Stimulated activated CD4-positive, alpha-beta T cell treated with anti-CD3 and anti-CD28 coated beads, Interleukin-12 subunit alpha, Interleukin-12 subunit beta, amount 100 ng/mL, for 48 hours (primary cell): ENCODE measurements at places on chromosomes 7 and 10.

- DNase-seq, result no peak
Observed at GRCh38 chr10:228366-228765, 93.1 kb downstream of the ZMYND11 start.

- DNase-seq, result no peak
Observed at GRCh38 chr7:99106411-99106810, 37.5 kb downstream of the SMURF1 start.

- DNase-seq, result no peak
Observed at GRCh38 chr7:152911922-152912321, 152.4 kb downstream of the ACTR3B start.

GRCh38 chr10:78165617-78166016 lies 132.0 kb downstream of the RPS24 start:
- DNase-seq, result no peak

GRCh38 chr10:101624526-101625102 lies 36.5 kb downstream of the DPCD start:
- no peak for DNase-seq

GRCh38 chr7:143248761-143249354 lies 14.4 kb upstream of the GSTK1 start:
- no peak for DNase-seq

DNA sequence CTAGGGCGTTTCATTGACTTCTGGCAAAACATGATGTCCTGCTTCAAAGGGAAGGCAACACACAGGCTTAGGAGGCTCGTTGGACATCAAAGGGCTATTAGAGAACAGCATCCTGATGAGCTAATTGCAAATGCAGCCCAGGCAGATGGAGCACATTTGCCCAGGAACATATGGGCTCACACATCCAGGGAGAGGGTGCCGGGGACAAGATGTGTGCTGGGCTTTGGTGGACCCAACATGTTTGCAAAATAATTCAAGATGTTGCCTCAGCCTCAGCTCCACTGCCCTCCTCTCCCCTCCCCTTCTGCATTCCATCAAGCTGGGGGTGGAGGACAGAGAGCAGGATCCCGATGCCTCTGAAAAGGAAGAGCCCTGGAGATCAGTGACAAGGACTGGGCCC lies 217.1 kb upstream of the ZMIZ1 start:
- no peak for DNase-seq

DNA sequence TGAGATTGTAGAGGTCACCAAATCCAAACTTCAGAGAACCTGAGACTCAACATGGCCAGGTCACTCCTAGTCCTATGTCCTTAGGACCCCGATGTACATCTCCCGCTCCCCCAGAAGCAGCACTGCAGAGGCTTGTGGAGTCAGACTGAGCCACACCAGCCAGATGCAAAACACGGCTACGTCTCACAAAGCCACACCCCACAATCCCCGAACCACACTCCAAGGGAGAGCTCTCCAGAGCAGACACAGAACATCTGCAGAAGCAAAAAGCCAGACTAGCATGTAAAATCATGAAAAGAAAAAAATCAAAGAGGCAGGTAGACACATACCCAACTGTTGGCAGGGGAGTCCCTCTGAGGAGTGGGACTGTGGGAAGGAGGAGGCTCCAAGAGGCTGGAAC lies 104.9 kb downstream of the CTBP2 start:
- no peak for DNase-seq

- no peak for DNase-seq
Observed at GRCh38 chr10:66234872-66235271, 691.0 kb upstream of the LRRTM3 start.

DNA sequence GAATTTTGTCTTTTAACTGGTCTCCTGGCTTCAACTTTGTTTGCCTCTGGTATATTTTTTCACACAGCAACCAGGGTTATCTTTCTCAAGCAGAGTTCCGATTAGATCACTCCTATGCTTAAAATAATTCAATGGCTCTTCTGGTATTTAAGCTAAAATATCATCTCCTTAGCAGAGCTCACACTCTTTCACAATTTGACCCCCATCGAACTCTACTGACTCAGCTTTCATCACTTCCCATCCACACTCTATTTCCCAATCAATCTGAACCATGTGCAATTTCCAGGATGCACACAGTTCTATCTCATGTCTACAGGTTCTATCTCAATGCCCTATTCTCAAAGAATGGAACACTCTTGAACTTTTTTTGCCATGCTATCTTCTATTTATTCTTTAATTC lies 809.5 kb downstream of the GRID1 start:
- no peak for DNase-seq

- no peak for DNase-seq
Observed at GRCh38 chr7:80999771-81000170, 80.9 kb upstream of the SEMA3C start.

DNA sequence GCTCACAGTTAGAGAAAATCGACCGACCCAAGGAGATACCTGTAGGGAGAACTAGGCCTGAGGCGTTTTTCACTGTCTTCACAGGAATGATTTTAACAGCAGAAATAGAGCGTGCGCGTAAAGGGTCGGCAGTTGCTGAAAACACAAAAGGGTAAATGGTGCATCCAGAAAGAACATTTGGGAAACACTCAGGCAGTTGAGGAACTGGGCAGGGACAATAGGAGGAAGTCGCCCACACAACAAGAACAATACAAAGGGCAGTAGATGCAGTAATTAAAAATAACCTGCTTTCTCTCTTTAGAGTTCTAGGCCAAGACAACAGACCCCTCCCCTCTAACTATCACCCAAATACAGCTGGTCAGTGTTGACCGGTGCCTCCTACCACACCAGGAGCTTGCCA lies 126.6 kb downstream of the SORBS1 start:
- DNase-seq, result no peak

DNA sequence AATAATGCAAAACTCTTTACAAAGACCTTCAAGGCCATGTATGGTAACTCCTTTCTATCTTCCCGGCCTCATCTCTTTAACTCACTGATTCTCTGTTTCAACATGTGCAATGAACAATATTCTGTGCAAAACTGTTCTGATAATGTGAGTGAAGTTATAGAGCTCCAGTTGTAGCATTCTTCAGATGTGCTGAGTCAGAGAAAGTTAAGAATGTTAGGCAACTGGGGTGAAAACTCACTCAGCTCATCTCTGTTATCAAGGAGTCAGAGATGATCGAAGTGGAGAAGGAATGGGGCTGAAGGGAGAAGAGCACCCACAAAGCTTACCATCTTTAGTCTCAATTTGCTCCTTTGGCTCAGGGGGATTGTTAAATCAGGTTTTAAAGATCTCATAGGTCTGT lies 344.7 kb upstream of the NPSR1 start:
- no peak for DNase-seq

- no peak for DNase-seq
Observed at GRCh38 chr10:124629415-124629814, 114.8 kb downstream of the FAM53B start.

DNA sequence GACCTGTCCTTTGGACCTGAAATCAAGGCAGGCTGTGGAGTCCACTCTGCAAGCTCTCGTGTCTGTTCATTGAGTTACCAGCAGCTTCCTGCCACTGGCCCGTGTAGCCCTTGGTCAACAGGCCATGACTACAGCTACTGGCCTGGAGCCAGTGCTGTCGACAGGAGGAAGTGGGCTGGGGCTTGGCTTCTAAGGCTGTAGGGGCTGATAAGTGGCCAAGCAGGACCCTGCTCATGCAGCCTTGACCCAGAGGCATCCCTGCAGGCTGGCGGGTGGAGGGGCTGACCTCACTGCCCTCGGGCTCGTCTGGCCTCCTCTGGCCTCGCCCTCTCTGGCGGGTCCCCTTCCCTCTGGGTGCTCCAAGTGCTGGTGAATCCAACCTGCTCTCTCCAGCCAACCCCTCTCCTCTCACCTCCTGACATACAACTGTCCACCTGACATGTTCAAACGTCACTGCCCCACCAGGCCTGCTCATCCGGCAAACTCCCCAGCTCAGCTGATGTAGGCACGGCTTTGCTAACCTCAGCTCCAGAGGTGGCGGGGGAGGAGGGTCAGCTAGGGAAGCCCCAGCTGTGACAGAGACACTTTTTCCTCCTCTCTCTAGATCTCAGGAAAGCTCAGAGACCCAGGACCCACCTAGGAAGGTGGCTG lies 188.6 kb upstream of the LYZL2 start:
- DNase-seq, result no peak

DNA sequence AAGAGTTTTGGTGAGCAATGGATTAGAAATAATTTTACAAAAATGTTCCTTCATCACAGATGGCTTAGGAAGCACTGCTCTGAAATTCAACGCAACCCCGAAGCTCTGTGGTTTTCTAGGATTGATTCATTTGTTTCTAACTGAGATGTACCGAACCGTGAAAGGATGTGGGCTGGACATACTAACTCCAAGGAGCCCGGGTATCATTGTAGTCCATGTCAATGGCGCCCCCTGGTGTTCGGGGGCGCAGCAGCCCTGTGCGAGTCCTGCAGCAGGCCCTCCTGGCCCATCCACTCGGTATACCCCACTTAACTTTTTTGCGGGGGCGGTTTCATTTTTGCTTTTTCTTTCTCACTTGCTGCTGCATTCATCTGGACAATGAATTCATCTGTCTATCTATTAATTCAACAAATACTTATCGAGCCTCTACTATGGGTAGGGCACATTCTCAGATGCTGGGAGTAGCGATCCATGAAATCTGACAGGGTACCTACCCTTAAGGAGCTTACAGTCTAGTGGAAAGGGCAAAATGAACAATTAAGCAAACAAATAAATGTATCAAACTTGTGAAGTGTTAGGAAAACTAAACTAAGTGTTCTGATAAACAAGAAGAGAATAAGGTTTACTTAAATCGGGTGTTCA lies 25.2 kb upstream of the ITPRID1 start:
- DNase-seq, result peak; percentile 18

DNA sequence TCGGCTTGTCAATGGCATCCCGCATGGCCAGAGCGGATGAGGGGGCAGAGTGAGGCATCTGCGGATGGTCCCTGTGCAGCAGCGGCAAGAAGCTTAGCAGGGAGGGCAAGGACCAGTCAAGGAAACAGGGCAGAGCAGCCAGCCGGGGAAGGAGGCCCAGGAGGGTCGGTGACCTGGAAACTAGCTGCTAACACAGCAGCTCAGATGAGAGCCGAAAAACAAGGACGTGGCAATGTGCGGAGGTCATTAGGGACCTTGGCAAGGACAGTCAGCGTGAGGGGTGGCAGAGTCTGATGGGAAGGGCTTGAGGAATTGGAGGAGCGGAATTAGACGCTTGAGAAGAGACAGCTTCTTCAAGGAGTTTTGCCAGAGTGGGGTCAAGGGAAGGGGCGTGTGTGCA lies 20.1 kb upstream of the SH2B2 start:
- DNase-seq, result no peak

DNA sequence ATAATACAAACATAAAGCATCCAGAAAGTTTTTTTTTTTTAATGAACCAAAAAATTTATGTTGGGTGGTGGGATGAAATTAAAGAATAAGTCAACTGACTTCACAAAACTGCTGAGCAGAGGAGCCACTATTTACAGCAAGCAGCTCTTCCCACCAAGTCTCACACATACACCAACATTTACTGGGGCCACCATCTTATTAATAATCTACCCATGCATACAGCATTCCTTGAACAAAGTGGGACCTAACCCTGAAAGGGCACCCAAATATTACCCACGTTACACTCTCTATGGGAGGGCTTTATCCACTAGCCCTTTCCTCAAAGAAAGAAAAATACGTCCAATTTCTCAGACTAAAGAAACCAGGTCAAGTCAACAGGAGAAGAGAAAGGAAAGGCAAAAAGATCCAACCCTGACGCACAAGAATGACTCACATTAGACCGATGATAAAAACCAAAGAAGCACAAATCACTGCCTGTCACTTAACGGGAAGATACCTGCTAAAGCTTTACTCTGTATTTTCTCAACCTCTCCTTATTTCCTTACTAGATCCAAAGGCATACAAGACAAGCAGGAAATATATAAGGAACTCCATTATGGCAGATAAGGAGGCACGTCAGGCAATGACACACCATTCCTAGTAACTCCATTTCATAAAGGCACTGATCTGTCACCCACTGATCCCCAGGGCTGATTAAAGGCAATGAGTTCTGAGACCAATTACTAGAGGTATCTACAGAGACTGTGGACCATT lies 141.8 kb upstream of the ASAH2 start:
- no peak for DNase-seq

DNA sequence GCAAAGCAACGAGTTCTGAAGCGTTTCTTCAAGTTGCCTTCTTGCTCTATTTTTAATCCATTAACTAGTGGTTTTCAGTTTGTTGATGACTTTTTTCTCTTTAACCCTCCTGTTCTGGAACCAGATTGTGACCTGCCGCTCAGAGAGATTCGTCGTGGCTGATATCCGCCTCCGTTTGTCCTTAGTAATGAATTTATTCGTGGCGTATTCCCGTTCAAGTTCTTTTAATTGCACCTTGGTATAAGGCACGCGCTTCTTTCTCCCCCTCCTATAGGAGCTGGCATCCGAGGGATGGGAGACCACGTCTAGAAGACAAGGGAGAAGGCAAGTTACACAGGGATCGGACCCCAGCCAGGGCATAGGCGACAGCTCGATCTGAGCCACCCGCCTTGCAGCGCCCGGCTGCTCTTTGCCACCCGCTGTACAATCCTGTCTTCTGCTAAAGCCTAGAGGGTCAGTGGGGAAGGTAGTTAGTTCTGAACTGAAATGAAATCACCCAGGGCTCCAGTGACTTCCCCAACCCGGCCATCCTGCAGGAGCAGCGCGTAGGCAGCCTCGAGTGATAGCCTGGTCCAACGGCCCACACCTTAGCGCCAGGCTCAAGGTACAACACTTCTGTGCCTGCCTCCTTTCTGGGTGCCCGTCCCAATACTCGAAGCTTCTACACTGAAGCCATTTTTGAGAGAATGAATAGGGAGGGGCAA lies 1.6 kb downstream of the HOXA13 start:
- no peak for DNase-seq

DNA sequence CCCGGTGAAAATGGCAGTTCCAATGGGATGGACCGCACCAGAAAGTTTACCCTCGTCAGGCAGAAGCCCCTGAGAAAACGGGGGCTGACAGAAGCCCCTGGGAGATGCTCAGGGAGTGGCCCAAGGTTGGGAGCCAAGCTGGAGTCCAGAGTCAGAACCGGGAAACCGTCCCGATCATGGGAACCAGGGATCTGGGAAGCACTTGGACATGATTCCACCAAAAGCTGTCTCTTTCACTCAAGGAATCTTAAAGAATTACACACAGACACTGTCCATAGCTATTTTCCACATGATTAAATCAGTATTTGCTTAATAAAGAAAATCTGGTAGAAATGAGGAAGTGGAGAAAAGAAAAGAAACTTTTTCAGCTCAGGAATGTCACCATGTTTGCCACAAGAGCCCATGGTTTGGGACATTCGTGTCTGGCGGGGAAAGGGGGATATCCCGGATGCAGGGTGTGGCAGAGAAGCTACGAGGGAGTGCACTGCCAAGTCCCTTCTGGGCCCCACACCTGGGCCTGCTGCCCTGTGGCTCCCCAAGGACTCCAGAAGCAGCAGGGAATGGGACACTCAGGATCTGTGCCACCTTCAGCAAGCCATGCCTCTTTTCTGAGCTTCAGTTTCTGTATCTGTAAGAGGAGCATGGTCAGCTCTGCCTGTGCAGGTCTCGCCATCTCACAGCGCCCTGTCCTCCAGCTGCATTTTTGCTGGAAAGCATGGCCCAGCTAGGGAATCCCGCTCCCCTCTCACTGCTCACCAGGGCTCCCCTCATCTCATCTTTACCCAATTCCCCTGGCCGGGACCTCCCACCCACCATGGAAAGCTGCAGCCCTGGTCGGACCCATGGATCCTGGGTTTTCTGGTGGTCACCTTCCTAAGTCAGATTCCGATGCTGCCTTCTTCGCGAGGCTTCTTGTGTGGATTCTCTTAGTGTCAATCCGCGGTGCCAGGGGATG lies 225.1 kb upstream of the GRB10 start:
- DNase-seq, result no peak

GRCh38 chr10:110508806-110509544 lies 11.3 kb downstream of the DUSP5 start:
- DNase-seq, result no peak

- DNase-seq, result no peak
Observed at GRCh38 chr7:121419201-121420148, 23.4 kb upstream of the FAM3C start.

GRCh38 chr10:74238031-74238431 lies 87.0 kb downstream of the ADK start:
- no peak for DNase-seq
